ENCODE measurements at places on chromosomes 3 and 15.

DNA sequence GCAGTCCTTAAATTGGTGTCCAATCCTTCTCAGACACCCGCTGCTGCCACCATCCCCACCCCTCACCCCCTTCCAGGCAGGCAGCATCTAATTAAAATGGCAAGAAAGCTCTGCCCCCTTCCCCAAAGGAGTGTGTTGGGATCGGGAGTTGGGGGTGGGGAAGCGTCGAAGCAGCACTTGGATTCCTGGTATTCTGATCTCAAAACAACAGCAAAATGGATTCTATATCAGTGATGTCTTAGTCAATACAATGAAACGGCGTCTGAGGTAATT is 1.4 kb downstream of the TNIK start:
- no peak for DNase-seq

DNA sequence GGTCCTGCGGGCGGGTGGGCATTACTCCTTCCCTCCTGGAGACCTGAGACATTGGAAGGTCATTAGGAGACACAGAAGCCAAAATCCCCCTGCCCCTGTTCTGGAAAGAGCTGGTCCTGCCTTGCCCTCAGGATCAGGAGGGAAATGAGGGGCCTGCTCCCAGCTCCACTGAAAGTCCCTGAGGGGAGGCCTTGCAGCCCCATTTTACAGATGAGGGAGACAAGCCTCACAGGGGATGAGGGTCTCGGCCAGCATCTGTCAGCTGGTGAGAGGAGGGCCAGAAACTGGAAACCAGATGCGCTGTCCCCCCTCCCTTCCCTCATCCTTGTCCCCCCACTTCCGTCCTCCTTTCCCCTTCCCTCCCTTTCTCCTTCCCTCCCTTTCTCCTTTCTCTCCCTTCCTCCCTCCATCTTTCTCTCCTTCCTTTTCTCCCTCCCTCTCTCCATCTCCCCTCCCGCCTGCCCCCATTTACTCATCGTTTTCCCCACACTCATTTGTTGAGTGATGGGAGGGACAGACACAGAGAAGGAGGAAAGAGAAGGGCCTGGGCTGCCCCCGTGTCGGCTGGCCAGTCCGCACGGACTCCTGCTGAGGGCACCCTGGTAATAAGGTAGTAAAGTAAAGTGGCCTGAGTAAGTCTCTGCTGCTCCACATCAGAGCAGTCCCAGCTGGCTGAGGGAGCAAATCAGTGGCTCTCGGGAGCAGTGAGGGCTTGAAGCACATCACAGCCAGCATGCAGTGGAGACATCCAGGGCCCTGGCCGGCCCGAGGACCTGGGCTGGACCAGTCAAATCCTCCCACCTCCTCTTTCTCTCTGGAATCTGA is 112.4 kb upstream of the ALDH1A3 start:
- DNase-seq: no peak

DNA sequence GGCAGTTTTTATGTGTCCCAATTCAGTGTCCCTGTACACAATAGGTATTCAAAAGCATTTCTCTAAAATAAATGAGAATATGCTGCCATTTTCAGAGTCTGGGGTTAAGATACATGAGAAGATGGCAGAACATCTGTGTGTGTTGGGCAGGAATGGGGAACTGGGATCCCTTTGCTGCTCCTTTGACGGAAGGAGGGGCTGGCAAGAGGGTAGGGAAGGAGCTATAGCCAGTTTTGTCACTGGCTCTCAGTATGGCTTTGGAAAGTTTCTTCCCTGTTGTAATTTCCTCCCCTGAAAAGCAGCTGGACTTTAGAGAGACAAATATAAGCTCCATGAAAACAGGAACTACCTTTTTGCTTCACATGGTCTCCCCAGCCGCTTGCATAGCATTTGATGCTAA is 137.5 kb upstream of the PRR23C start:
- DNase-seq: no peak

- DNase-seq: no peak
Measured at GRCh38 chr15:45544266-45545023, 21.9 kb upstream of the SLC30A4 start.

- no peak for DNase-seq
Measured at GRCh38 chr3:151891721-151892120, 18.3 kb downstream of the SUCNR1 start.

- DNase-seq: no peak
Measured at GRCh38 chr3:55876560-55876959, 389.5 kb upstream of the WNT5A start.

GRCh38 chr15:74793135-74794028 is 11.5 kb downstream of the CSK start:
- no peak for DNase-seq

- DNase-seq: no peak
Measured at GRCh38 chr3:39637807-39638206, 170.3 kb downstream of the MOBP start.

- no peak for DNase-seq
Measured at GRCh38 chr3:89165636-89166263, 58.3 kb downstream of the EPHA3 start.

- DNase-seq: peak; percentile 7
Measured at GRCh38 chr3:190097617-190098016, 23.1 kb downstream of the P3H2 start.

DNA sequence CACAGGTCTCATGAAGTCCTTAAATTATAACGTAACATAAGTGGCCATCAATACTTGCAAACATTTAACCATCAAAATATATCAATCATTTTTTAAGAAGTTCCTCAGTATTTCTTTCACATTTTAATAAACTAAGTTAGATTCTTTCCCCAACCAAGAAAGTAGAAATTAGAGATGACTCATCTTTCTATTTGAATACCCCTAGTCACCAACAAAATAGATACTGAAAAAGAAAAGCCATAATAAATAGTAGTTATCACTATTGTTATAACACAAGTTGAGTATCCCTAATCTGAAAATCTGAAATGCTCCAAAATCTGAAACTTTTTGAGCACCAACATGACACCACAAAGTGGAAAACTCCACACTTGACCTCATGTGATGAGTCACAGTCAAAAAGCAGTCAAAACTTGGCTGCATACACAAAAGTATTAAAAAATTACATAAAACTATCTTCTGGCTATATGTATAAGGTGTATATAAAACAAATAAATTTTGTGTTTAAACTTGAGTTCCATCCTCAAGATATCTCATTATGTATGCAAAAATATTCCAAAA is 3.7 kb downstream of the SHQ1 start:
- no peak for DNase-seq

GRCh38 chr3:73917643-73918042 is 292.9 kb upstream of the PDZRN3 start:
- no peak for DNase-seq

DNA sequence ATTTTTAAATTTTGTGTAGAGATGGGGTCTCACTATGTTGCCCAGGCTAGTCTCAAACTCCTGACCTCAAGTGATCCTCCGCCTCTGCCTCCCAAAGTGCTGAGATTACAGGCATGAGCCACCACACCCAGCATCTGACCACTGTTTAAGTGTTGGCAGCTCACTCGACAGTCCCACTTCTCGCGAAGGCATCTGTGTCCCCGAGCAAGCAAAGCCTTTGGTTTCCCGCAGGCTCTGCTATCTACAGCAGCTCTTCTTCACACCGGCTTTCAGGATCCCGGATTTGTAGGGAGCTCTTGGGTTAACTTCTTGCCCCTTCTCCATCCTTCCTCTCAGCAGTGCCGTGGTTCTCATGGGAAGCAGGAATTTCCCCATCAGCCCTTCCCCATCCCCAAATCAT is 240.9 kb downstream of the VPS13C start:
- no peak for DNase-seq

DNA sequence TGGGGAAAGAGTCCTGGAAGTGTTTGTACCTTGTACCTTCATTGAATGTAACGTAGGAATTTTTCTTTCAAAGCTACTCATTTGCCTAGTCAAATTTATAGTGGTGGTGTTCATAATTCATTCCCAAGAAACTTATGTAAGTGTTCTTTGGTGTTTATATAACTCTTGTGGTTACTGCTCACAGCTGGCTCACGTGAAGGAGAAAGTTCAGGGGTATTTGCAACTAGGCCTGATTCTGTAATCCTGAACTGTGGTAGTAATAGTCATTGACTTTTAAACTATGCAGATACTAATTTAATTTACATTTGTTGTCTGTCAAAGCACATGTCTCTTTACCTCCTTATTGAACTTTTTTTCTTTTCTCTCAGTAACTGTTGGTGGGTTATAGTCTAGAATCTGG is 50.5 kb upstream of the TEX264 start:
- no peak for DNase-seq

DNA sequence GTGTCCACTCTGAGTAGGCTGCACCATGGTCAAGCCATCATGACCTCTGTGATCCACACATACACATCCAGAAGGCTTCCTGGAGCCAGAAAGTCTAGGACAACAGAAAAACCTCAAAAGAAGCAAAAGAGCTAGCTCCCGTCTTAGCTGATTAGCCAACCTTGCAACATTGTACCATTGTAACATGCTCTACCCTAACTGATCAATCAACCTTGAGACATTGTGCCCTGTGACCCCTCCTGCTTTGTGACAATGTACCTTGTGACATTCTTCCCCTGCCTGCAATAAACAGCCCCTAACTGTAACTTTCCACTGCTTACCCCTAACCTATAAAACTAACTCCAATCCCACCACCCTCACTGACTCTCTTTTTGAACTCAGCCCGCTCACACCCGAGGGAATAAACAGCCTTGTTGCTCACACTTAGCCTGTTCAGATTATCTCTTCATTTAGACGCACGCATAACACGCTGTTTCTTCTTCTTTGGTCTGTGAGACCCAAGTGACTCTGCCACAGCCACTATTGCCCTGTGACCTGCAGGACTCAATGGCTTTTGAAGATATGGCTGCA is 1104.6 kb downstream of the OTOL1 start:
- no peak for DNase-seq

GRCh38 chr15:73190189-73190601 is 137.9 kb downstream of the NEO1 start:
- no peak for DNase-seq

DNA sequence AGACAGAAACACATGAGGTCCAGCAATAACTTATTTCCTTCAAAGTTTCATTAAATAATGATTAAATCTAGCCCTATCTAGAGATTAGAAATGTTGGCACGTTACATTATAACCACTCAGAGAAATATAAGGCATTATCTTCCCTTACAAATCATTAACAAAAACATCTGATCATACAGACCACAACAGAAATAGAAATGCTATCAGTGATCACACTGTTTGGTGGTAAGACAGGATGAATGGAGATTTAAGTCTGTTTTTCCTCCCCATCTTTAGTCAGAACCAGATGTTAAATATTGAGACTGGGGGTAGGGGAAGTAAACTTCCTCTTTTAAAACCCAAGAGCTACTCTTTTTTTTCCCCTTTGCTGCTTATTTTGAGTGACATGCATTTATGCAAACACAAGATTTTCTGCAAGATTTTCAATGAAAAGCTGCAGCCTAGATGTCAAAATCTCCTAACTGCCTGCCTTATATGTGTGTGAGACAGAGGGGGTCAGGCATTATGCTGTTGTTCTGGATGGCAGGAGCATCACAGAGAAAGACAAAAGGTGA is 70.4 kb downstream of the CBLB start:
- DNase-seq: no peak

DNA sequence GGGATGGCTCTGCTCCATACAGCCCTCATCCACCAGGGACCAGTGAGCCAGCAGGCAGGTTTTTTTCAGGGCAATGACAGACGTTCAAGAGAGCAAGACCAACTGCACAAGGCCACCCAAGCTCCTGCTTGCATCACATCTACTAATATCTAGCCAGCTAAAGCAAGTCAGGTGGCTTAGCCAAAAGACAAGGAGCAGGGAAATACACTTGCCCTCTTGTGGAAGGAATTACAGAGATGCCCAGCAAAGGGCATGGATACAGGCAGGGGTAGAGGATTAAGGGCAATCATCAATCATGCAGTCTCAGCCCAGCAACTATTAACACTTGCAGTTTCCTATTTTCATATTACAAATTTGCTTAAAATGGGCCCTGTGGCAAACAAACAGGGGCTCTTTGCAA is 81.5 kb upstream of the NTRK3 start:
- DNase-seq: no peak

GRCh38 chr3:128910006-128910405 is 30.6 kb downstream of the ACAD9 start:
- no peak for DNase-seq
